ENCODE measurements at places on chromosomes 6 and 20.

GRCh38 chr6:44285552-44286284, 15.5 kb downstream of the TMEM151B start:
- no peak for DNase-seq

- DNase-seq, result no peak
Observed at GRCh38 chr6:141035312-141036200, 1097.2 kb upstream of the GJE1 start.

- DNase-seq, result peak; percentile 57
Observed at GRCh38 chr20:35226884-35227681, 593 bp downstream of the MMP24 start.

- no peak for DNase-seq
Observed at GRCh38 chr6:151021896-151022295, 156.4 kb downstream of the MTHFD1L start.

DNA sequence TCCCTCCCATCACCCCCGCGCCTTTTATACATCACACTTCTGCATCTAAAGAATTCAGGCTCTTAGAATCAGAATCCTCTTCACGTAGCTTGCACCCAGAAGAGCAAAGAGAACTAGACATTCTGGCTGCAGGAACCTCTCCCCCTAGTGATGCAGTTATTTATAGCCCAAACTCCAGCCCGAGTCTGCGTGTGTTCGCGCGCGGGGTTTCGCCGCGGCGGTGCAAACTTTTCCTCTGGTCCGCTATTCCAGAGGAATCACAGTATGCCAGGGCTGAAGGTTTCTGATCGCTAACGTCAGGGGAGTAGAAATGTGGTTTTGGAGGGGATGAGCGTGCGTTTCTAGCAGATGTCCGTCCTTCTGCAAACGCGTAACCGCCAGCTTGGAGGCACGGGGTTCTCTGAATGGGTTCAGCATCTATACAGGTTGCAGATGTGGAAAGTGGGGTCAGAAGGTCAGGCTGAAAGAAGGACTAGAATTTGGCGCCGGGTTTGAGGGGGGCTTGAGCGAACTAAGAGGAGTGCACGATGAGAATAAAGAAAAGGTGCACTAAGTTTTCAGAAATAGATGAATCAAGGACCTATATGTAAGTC, 1.8 kb downstream of the EPHA7 start:
- no peak for DNase-seq

- DNase-seq, result no peak
Observed at GRCh38 chr6:16174416-16175078, 45.7 kb downstream of the MYLIP start.

GRCh38 chr20:7758406-7758805, 181.9 kb downstream of the HAO1 start:
- DNase-seq, result no peak

DNA sequence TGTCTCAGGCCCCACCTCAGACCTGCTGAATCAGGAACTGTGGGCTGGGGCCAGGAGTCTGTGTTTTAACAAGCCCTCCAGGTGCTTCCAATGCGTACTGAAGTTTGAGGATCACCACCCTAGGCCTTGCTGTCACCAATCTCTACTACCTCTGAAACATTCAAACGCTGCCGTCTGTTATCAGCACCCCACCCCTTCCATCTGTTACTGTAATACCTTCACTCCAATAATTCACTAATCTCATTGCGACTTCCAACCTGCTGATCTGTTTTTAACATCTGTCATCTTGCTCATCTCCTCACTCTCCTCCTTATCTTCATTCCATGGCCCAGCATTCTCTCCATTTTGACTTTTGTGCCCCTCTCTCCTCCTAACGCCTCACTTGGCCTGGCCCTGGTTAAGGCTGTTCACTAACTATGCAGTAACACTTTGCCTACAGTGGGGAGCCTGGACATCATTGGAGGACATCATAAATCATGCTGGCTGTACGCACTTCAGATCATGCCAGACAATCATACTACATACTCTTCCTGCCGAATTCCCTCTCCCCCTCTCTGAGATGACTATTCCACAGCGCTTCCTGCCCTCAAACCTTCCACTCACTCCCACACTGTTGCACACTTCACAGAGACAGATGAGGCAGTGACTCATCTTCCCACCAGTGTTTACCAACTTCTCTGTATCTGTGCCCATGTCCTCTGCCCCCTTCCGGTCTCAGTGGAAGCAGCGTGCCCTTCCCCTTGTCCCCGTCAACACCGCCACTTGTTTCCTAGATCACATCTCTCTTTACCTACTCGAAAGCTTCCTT, 3.0 kb upstream of the GUCA1B start:
- DNase-seq, result no peak
